HL-60 (cell line): ENCODE measurements at places on chromosomes 11 and 22.

DNA sequence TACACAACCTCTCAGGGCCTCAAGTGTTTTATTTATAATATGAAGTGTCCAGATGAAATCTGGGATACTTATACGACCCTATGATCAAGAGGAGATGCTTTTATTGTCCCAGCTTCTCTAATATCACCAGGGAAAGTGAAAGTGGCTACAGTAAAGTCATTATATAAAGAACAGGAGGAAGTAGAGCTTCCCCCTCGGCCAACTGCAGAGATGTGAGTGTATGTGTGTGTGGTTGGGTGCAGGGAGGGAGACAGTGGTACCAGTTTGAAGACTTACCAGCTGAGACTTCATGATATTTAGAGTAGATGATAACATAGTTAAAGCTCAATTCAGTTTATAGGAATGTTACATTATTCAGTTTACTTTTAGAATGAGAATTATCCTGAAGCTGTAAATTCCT, 373.6 kb upstream of the DDI1 start:
- DNase-seq = no peak

DNA sequence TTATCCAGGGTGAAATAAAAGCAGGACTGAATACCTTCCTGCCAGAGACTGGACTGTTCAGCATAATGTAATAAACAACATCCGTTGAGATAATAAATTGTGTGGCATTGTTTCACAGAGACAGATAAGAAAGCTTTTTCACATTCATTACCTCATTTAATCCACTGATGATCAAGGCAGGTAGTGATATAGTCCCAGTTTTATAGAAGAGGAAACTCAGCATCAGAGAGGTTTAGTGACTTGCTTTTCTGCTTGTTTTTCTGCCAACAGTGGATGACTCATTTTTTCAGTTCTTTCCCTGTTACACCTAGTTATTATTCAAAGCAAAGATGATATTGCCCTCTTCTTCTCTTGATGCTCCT, 4.0 kb downstream of the MYO18B start:
- DNase-seq = no peak

GRCh38 chr22:17964643-17965042, 59.7 kb downstream of the MICAL3 start:
- DNase-seq = no peak

GRCh38 chr11:116832350-116833290, 2.9 kb downstream of the APOC3 start:
- no peak for DNase-seq

DNA sequence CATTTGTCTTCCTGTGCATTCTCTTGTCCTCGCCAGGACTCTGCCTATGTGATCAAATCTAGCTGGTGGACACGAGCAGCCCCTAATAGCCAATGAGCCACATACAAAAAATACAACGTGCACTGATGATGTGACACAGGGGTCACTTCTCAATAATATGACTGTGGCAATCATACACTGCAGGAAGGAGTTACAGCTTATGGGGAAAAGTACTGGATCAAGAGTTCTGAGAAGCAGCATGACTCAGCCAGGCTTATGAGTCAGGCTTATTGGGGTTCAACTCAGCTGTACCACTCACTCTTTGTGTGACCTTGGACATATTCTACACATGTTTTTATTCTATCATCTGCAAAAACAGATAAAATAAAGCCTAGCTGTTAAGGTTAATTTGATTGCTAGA, 889.4 kb upstream of the TENM4 start:
- no peak for DNase-seq

DNA sequence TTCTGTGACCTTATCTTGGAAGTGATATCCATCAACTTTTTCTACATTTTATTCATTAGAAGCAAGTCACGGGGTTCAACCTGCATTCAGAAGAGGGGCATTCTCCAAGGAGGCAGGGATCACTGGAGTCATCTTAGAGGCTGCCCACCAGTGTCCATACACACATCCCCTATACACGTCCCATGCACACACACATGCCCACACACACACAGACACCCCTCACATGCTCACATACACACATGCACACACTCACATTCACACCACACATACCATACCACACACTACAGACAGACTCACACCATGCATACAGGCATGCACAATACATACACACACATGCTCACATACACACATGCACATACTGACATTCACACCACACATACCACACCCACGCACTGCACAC, 884.7 kb downstream of the TBC1D22A start:
- DNase-seq = no peak

- DNase-seq = no peak
These were observed 978 bp upstream of the ANKRD13D start for GRCh38 chr11:67288198-67288451.

- DNase-seq = no peak
These were observed 16.9 kb upstream of the SIK2 start for GRCh38 chr11:111585371-111585770.

GRCh38 chr11:76602431-76602861, 68.1 kb downstream of the LRRC32 start:
- DNase-seq = no peak

GRCh38 chr11:43788421-43788820, 92.2 kb upstream of the ALKBH3 start:
- peak; percentile 91 for DNase-seq

DNA sequence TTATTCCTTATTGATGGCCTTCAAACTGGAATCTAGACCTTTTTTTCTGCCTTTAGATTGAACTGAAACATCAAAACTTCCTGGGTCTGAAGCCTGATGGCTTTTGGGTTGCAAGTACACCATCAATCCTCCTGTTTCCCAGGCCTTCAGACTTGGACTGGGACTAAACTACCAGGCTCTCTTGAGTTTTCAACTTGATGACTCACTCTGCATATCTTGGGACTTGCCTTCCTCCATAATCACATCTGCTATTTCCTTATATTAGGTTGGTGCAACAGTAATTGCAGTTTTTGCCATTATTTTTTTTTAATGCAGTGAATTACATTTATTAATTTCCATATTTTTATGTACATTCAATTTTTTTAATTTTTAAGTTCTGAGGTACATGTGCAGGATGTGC, 7.0 kb downstream of the OR51B5 start:
- no peak for DNase-seq

- DNase-seq = no peak
These were observed 71.4 kb downstream of the PIWIL3 start for GRCh38 chr22:24703101-24703500.

GRCh38 chr11:72250661-72251464, 6.9 kb upstream of the PHOX2A start:
- no peak for DNase-seq
